ENCODE measurements at places on chromosomes 2 and 18.

DNA sequence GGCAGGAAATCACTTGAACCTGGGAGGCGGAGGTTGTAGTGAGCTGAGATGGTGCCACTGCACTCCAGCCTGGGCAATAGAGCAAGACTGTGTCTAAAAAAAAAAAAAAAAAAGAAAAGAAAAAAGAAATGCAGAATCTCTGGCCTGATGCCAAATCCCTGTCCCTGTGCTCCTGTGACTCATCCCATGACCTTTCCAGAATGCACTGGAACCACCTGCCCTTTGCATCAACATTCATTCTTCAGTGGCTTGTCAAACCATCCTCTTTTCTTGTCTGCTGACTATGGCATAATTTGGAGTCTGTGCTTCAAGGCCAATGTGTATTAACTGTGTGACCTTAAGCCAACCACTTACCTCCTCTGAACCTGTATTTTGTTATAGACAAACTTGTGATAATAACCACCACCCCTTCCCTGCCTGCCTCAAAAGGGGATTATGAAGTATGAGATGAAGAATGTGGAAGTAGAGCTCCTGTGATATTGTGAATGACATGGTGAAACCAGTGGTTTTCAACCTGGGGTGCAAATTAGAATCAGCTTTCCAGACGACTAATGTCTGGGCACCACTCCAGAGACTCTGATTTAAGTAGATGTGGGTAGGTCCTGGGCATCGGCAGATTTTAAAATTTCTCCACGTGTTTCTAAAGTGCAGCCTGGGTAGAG is 189.3 kb downstream of the CLIP4 start:
- no peak for DNase-seq

DNA sequence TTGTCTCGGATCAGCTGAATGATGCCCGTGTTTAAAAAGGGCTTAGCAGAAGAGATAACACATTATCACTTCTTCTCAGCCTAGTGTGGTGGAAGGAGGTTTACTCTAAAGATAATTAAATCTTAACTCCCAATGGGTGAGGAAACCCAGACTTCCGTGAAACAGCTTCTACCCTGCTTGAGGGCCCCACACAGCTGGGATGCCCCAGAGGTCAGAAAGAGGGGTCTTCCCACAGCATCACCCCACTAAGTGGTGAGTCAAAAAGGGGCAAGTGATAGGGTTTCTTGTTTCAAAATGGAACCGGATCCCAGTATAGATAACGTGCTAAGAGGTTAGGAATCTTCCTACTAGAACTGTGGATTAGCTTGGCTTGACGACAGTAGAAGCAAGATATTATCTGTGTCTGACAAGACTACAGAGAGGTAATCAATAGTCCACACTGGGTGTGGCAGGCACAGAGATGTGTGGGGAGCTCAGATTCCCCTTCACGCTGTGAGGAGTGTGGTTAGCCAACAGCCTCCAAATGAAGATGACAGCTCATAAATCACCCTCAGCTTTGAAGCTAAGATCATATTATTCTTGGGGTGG is 129.6 kb upstream of the COPS8 start:
- DNase-seq: no peak

DNA sequence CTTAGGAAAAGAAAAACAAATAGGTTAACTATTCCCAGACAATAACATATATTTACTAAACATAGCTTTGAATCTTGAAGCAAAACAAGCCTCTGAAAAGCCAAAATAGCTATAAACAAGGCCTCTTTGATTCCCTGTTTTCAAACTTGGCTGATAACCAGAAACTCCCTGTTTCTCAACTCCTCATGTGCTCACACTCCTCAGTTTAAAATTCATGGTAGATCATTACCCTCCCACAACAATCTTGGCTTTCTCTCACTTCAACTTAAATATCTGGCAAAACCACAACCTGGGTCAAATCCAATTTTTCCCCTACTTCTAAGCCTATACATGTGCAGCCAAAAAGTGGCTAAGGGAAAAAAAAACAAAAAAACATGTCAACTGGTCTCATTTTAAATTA is 15.6 kb downstream of the SUCLG1 start:
- DNase-seq: no peak

DNA sequence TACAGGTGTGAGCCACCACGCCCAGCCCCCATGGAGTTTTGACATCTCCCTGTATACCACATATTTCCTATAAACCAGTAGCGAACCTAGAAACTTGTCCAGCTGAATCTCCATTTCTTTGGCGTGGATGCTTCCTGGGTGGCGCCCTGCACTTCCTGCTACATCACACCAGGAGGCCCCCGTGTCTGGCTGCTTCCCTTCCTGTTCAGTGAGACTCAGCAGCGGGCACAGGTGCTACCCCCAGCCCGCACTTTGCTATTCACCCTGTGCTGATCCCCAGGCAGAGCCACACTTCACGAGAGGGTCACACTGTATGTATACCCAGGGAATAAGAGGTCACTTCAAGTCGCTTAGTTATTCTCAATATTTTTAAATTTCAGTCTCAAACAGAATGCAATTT is 35.0 kb downstream of the CYP27C1 start:
- DNase-seq: no peak

- no peak for DNase-seq
Measured at GRCh38 chr2:44680983-44681531, 260.4 kb upstream of the SIX3 start.

Measured in NCI-H2029 treated with DMSO at 0.1 percent for 48 hours (cell line).